ENCODE measurements at places on chromosomes 1 and 21.

- no peak for DNase-seq
Measured at GRCh38 chr1:206002871-206003801, at the start of gene RAB7B. Gene RAB7B, minus strand, starts transcription at chr1:206003395. Its CDS starts 9,260 bp downstream, at chr1:205994135.

DNA sequence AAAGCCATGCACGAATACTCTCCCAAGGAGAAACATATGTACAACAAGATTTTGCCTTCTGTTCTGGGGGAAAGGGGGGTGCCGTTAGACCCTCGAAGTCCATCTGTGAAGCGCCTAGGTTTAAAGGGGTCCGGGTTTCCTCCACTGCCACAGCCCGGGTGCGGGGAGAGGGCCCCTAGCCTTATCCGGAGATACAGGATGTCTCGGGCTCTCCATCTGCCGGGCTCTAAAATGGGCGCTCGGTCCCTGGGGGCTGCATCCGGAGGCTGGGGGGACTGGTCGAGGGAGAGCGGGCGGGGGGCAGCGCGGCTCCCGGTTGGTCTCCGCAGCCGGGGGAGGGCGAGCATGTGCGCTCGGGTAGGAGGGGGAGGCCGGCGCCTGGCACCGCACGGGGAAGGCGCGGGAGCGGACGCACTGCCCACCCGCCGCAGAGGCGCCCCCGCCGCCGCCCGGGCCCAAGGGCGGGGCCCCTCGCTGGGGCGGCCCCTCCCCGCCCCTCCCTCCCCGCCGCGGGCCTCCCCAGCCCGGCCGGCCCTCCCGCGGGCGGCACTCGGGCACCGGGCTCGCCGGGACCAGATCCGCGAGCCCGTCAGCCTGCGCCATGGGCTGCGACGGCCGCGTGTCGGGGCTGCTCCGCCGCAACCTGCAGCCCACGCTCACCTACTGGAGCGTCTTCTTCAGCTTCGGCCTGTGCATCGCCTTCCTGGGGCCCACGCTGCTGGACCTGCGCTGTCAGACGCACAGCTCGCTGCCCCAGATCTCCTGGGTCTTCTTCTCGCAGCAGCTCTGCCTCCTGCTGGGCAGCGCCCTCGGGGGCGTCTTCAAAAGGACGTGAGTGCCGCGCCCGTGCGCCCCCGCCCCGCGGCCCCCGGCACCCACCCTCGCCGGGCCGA is 63.1 kb downstream of the ELK4 start:
- DNase-seq = no peak

- DNase-seq = no peak
Measured at GRCh38 chr1:5831600-5832335, 160.5 kb downstream of the NPHP4 start.

GRCh38 chr1:36136535-36136934 is 11.5 kb upstream of the COL8A2 start:
- no peak for DNase-seq

DNA sequence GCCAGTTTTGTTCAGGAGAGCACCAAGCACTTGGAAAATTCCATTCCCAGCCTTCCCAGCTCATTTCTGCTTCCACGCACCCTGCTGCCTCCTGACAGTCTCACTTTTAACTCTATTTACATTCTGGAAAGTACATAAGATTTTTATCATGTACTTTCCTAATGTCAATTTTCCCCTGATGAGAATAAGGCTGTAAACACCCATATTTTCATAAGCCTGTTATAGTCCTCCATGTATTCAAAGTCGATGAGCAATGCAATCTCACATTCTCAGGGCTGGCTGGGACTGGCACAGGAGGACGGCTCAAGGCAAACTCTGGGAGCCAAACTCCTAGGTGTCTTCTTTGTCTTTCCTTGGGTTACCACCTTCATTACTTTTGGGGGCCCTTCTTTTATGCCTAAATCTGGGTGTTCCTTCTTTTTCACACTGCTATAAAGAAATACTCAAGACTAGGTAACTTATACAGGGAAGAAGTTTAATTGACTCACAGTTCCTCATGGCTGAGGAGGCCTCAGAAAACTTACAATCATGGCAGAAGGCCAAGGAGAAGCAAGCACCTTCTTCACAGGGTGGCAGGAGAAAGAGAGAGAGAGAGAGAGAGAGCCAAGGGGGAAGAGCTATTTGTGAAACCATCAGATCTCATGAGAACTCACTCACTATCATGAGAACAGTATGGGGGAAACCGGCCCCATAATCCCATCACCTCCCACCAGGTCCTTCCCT is 94.6 kb downstream of the IGSF21 start:
- DNase-seq = no peak

DNA sequence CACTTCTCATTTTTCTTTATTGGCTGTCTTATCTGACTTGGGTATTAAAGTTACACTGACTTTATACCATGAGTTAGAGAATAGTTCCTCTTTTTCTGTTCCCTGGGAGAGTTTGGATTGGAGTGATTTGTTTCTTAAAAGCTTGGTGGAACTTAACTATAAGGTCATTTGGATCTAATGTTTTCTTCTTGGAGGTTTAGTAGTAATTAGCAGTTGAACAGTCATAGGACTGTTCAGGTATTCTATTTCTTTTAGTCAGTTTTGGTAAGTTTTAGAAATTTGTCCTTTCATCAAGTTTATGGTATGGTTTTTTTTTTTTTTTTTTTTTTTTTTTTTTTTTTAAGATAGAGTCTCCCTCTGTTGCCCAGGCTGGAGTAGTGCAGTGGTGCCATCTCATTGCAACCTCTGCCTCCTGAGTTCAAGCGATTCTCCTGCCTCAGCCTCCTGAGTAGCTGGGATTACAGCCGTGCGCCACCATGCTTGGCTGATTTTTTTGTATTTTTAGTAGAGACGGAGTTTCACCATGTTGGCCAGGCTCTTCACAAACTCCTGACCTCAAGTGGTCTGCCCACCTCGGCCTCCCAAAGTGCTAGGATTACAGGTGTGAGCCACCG is 6.3 kb downstream of the TTC3 start:
- no peak for DNase-seq

- peak; percentile 4 for DNase-seq
Measured at GRCh38 chr1:248618878-248619277, 16.0 kb downstream of the OR2T11 start.

DNA sequence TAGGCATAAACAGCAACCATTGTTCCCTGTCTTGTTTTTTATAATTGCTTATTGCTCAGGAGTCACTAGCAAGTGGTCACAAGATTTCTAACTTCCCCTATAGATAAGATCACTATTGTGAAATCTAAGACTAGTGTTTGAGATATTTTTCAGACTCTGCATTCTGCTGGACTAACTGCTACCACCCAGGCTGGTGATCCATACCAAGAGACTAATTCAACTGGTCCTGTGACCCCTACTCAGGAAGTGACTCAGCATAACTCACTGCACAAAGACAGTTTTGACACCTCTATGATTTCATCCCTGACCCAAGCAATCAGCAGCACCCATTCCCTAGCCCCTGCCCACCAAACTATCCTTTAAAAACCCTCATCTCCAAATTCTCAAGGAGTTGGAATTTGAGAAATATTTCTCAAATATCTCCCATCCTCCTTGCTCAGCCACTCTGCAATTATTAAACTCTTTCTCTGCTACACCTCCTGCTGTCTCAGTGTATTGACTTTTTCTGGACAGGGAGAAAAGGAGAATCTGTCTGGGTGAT is 52.7 kb downstream of the TRIM33 start:
- no peak for DNase-seq

DNA sequence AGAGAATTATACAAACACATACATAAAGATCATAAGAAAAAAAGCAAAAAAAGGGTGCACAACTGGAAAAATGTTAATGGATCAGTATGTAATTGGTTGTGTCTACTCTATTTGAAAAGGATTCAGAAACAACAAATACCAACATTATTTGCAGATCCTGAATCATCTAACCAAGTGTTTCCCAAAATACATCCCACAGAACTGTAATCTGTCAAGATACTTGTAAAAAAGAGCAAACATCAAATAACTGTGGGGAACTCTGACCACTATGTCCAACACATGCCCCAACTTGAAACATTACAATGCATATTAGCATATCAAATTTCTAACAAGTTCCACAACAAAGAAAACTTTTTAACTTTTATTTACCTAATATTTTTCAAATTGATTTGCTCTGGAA is 22.6 kb downstream of the ANKRD13C start:
- DNase-seq = no peak

GRCh38 chr1:116889380-116889779 is 20.3 kb upstream of the PTGFRN start:
- DNase-seq = no peak

DNA sequence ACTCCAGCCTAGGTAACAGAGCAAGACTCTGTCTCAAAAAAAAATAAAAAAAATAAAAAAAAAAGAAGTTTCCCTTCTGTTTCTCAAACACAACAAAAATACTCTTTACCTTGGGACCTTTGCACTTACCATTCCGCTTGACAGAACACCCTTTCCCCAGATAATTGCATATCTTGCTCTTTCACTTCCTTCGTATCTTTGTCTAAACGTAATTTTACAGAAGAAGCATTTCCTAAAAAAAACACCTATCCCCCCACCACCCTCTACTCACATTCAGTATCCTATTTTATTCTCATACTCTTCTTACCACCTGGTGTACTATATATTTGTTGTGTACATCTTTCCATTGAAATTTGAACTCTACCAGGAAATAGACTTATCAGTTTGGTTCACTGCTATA is 32.7 kb downstream of the ASH1L start:
- no peak for DNase-seq

DNA sequence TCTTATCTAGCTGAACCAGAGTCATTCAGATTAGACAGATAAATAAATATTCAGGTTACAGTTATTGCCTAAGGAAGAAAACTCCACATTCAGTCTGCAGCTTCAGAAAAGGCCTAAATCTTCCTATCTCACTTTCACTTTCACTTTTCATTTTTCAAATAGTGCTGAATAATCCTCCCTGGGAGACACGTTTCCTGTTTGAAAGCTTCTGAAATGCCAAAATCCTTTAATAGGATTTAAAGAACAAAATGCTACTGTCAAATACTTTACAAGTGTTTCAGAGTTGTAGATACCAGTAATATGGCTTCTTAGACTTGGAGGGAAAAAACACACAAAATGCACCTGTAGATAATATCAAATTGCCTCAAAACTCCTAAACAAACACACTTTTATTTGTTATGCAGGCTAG is 3.9 kb downstream of the PSMB2 start:
- no peak for DNase-seq

- DNase-seq = no peak
Measured at GRCh38 chr1:200379940-200380588, 29.8 kb downstream of the ZNF281 start.

- no peak for DNase-seq
Measured at GRCh38 chr1:25873120-25873519, 2.4 kb downstream of the PAQR7 start.

DNA sequence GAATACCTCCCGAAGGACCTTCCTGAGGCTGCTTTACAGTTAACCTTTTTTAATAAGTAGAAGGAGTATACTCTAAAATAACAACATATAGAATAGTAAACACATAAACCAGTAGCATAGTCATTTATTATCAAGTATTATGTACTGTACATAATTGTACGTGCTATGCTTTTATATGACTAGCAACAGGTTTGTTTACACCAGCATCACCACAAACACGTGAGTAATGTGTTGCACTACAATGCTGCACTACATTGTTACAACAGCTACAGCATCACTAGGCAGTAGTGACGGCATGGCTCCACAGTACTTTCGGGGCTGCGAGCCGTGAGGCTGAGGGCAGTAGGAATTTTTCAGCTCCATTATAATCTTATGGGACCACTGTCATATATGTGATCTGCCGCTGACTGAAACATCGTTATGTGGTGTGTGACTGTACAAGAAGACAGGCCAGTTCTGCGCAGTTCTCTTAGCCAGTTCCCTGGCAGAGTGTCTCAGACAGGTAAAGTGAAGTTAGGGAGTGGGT is 82.8 kb upstream of the LRRC8D start:
- no peak for DNase-seq

- no peak for DNase-seq
Measured at GRCh38 chr1:156517748-156518147, 17.2 kb upstream of the MEF2D start.

- no peak for DNase-seq
Measured at GRCh38 chr1:59078070-59078800, 218.7 kb upstream of the FGGY start.

GRCh38 chr1:214707306-214708087 is 104.5 kb downstream of the CENPF start:
- DNase-seq = no peak

DNA sequence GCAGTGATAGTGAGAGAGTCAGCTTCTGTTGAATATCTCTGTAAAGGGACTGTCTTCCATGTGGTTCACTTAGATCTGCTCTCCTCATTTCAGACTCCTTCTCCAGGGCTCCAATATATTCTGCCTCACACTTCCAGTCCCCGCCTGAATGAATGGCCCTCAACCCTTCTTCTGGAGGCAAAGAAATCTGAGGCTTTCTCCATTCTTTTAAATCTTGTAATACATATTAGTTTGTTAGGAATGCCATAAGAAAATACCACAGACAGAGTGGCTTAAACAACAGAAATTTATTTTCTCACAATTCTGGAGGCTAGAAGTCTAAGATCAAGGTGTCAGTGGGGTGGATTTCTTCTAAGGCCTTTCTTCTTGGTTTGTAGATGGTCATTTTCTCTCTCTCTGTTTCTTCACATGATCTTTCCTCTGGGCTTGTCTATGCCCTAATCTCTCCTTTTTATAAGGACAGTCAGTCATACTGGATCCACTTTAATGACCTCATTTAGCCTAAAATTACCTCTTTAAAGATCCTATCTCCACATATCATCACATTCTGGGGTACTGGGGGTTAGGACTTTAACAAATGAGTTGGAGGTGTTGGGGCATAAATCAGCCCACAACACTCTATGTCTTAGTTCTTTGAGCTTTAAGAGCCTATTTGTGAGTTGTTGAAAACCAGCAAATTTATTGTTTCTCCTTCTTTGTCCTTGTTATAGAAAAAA is 128.5 kb upstream of the KCNK2 start:
- DNase-seq = no peak

DNA sequence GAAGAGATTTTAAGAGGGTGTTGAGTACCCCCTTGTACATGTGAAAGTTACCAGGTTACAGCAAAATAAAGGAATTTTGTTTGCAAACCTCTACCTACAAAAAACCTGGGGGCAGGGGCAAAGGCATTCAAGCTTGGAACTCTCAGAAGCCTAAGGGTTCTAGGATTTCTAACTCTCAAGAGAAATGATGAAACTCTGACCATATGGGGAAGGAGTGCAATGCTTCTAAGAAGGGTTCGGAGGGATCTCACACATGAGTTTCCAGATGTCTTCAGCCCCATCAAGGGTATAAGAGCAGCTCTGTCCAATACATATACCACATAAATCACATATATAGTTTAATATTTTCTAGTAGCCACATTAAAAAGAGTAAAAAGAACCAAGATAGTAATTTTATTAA is 7.3 kb upstream of the FCGR2A start:
- no peak for DNase-seq

- DNase-seq = no peak
Measured at GRCh38 chr1:28803662-28804061, 8.3 kb upstream of the OPRD1 start.

Data from CD4-positive, alpha-beta T cell treated with Interferon gamma for 1 hour (primary cell).